ENCODE measurements at places on chromosomes 7 and 10.

DNA sequence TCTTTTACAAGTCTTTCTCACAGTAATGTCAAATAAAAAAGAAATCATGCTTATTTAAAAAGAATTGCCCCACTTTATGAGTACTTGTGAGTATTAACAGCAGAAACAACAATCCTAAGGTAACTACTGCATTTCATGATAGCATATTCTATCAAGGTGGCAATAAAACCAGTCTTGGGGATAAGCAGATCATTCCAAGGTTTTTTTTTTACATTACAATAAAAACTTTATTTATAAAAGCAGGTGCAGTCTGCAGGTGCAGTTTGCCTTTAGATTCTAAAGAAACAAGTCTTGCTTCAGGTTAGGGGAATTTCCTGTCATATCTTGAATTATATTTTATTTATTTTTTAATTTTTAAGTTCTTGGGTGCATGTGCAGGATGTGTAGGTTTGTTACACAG is 10.7 kb upstream of the ANK3 start:
- no peak for DNase-seq

GRCh38 chr7:149459540-149460452 is 1.1 kb downstream of the ZNF777 start:
- no peak for DNase-seq

DNA sequence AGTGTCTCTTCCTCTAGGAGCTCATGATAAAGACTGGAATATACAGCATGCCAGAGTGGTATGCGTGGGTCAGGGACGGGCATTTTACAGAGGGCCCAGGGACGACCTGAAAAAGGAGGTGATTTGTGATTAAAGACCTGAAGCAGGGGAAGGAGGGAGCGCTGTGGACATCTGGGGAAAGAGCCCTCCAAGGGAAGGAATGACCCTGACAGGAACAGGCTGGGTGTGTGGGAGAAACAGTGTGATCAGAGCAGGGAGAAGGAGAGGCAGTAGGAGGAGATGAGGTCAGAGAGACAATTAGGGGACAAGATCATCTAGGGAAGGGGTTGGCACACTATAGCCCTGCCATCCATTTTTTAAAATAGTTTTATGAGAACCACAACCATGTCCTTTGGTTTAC is 3.4 kb upstream of the RASSF4 start:
- DNase-seq, result no peak

- no peak for DNase-seq
These were observed 16.0 kb downstream of the FZD1 start for GRCh38 chr7:91280185-91280584.

DNA sequence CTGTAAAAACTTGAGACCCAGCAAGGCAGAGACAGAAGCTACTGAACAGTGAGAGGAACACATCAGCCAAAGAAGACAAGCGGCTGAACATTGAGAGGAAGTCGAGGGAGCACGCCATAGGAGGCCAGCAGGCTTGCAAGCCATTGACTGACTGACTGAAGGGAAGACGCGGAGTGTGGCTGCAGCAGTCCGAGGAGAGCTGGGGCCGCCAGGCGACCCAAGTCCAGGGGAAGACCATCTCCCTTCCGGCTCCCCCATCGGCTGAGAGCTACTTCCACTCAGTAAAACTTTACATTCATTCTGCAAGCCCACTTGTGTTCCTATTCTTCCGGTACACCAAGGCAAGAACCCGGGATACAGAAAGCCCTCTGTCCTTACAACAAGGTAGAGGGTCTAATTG is 167.3 kb upstream of the MBL2 start:
- DNase-seq, result no peak

GRCh38 chr10:112666094-112666493 is 219.1 kb downstream of the VTI1A start:
- DNase-seq, result no peak

DNA sequence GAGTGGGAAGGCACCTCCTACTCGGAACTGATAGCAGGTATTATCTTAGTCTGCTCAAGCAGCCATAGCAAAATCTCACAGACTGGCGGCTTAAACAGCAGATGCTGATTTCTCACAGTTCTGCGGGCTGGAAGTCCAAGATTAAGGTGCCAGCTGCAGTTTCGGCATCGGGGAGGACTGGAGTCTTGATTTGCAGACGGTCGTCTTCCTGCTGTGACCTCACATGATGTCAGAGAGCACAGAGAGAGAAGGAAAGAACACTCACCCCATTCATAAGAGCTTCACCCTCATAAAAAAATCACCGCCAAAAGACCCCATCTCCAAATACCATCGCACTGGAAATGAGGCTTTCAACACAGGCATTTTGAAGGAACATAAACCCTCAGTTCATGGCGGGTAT is 216.5 kb upstream of the PITRM1 start:
- DNase-seq, result no peak

DNA sequence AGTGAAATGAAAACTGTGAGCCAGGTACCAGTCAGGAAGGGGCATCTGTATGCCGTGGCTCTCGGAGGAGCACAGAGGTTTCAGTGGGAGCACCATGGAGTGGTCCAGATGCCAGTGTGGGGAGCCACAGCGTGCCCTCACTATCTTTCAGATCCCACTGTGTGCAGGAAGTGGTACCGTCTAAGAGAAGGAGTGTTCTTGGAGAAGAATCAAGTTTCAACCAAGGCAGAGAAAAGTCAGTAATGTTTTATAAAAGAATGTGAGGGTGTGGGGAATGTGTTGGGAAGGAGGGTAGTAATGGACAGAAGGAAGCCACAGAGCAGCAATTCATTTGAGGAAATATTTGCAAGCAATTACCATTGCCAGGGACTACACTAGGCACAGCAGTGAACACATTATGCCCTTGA is 35.6 kb downstream of the PRKAR2B start:
- DNase-seq, result no peak

GRCh38 chr10:36676321-36676720 is 449.1 kb upstream of the ANKRD30A start:
- DNase-seq, result no peak

GRCh38 chr10:10499839-10500238 is 517.8 kb upstream of the CELF2 start:
- no peak for DNase-seq

DNA sequence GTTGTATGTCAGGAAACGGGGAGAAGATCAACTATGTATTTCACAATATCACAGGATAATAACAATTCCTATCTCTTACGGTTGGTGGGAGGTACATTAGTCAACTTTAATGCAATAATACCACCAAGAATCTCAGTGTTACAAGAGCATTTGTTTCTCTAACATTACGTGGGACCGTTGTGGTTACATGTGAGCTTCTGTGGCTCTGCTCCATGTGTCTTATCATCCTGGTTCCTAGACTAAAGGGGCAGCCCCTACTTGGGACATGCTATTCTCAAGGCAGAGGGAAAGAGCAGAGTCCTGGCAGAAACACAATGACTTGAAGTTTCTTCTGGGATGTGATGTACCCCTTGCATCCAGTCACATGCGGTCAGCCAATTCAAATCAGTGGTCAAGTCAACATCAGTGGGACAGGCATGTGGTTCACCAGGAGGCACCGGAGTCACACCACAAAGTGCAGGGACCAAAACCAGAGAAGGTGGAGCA is 2.5 kb upstream of the ZNF22 start:
- DNase-seq, result no peak

GRCh38 chr7:88226886-88227516 is 7.2 kb upstream of the SRI start:
- DNase-seq, result peak; percentile 46

DNA sequence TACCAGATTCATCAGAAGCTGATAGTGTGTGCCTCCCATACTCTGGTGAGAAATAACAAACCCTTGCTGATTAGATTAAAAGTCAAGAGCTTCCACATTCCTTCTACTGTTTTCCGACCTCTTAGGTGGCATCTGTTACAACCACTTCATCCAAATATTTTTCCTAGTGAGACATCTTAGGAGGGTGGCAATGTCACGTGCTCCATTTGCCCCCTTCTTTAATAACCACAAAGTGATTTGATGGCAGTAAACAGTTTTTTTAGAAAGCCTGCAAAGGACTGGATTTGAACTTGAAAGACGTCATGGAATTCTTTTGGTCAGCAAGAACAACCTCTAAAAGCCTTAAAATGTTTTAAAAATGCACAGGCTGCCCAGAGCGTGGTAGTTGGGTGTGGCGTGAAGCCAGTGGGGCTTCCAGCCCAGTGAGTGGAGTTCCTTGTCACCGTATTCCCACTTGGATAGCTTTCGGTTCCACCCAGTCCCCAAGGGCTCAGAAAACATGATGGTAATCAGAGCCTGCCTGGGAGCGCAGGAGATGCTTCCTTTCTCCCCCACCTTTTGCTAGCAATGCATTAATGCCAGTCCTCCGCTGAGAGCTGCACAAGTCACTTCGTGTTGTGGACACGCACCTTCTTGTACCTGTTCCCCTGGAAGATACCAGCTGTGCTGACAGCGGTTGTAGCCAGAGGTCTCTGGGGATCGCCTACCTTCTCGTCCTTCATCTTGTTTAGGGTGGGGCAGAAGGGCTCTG is 256.4 kb downstream of the KIAA1217 start:
- no peak for DNase-seq

- peak; percentile 65 for DNase-seq
These were observed 24.2 kb upstream of the MACC1 start for GRCh38 chr7:20241194-20241910.

DNA sequence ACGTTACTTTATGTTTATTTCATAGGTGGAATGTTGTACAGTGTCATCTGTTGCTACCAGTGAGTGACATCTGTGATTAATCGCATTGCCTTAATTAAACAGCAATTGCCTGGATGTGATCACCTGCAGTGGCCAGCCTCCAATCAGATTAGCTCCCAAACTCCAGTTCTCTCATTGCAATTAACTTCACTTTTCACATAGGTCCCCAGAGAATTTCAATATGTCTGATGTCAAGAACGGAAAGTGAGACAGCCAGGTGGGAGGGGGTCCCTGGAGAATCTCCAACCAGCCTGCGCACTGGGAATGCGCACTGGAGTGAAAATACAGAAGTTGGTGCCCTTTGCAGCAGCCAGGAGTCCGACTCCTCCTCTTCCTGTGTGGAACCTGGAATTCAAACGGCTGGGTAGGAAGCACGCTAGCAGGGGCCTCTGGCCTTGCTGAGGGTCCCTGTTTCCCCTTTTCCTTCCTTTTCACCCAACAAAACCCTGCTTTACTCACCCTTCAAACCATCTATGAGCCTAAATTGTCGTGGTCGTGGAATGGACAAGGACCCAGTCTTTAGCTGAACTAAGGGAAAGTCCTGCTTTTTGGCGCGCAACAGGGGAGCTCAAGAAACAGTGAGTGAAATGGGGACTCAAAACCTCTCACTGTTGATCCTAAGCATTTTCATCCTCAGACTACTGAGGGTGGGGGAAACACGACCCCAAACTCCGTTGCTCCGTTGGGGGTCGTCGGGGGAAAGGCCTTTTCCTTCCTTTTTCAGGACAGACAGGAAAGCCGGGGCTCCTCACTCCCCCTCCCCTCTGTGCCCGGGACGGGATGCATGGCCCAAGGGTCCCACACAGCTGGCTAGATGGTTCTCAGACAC is 1355.5 kb upstream of the LRRTM3 start:
- peak; percentile 64 for DNase-seq

DNA sequence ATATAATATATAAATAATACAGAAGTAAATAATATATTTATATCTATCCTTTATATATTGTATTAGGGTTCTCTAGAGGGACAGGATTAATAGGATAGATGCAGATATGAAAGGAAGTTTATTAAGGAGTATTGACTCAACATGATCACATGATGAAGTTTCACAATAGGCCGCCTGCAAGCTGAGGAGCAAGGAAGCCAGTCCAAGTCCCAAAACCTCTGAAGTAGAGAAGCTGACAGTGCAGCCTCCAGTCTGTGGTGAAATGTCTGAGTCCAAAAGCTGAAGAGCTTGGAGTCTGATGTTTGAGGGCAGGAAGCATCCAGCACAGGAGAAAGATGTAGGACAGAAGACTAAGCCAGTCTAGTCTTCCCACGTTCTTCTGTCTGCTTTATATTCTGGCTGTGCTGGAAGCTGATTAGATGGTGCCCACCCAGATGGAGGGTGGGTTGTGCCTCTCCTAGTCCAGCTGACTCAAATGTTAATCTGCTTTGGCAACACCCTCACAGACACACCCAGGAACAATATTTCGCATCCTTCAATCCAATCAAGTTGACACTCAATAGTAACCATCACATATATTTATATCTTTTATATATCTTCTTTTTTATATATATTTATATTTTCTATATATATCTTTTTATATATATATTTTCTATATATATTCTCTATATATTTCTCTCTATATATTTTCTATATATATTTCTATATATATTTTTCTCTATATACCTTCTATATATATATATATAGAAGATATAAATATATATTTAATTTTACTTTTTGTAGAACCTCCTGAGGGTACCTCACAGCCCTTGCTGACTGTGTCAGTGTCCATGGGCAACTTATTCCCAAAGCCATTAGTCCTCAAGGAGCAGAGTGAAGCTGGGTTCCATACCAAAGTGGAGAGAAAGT is 24.6 kb upstream of the AKR1B10 start:
- no peak for DNase-seq

DNA sequence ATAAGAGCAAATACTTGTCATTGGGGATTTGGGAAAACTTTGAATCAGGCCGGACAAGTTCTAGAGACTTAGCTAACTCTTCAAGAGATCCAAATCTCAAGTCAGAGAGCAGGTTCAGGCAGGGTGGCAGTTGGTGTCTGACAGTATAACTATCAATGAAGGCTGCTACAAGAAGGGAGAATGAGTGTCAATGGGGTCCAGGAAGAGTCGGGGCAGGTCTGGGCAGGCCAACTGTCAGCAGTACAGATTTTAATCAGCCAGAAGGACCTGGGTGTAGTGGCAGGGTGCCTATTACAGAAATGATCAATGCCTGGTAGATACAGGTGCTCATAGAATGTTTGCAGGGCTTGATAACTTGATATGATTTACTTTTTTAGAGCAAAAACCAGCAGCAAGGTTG is 751.1 kb downstream of the GRM8 start:
- no peak for DNase-seq

DNA sequence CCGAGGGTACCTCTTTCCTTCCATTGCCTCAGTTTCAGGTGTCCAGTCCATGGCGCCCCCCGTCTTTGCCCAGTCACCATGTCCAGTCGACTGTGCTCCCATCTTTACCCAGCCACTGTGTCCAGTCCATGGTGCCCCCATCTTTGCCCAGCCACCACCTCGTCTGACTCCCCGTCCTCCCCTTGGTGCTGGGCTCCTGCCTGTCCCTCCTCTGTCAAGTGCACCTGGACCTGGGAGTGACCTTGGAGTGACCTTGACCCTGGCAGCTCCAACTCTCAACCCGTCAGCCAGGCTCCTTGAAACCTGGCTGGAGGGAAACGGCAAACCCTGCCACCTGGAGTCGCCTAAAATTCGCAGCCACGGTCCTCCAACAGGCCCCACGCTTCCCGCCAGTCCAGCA is 180.2 kb downstream of the ADARB2 start:
- no peak for DNase-seq

GRCh38 chr10:117460846-117461765 is 81.4 kb upstream of the EMX2 start:
- peak; percentile 57 for DNase-seq

DNA sequence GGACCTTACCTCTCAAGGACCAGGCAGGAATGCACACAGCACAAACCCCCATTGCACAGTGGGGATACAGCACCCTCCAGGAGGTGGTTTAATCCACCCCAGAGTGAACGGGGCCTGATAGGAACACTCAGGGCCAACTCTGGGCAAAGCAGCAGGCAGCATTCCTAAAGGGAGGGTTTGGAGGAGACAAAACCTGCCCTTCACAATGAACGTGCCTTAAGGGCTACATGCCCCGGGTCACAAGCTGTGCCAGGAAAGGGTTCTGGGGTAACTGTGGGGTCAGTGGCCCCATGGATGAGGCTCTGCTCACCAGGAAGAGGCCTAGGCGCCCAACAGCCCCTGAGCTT is 1.1 kb downstream of the GPRIN2 start:
- no peak for DNase-seq

- DNase-seq, result no peak
These were observed 48.7 kb downstream of the TPK1 start for GRCh38 chr7:144787127-144787526.

- no peak for DNase-seq
These were observed 492 bp downstream of the COG5 start for GRCh38 chr7:107563081-107563774.
